Left forelimb (tissue), 1 donor: ENCODE measurements at places on chromosomes 11 and 22.

DNA sequence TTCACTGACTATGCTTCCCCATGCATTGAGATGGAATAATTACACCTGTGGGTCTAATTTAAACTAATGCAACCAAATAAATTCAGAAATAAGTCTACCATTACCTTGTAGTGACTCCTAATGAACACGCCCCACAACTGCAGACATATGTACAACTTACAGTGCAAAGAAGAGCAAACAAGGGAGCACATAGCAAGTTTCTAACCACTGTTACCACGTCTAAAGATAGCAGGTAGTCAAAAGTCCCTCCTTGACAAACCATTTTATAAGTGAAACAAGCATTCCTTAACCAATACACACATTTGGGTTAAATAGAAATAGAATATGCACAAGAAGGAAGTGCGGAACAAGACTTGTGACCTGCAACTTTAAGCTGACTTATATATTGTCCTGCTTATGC lies 20.6 kb downstream of the PHF21A start:
- no peak for DNase-seq

DNA sequence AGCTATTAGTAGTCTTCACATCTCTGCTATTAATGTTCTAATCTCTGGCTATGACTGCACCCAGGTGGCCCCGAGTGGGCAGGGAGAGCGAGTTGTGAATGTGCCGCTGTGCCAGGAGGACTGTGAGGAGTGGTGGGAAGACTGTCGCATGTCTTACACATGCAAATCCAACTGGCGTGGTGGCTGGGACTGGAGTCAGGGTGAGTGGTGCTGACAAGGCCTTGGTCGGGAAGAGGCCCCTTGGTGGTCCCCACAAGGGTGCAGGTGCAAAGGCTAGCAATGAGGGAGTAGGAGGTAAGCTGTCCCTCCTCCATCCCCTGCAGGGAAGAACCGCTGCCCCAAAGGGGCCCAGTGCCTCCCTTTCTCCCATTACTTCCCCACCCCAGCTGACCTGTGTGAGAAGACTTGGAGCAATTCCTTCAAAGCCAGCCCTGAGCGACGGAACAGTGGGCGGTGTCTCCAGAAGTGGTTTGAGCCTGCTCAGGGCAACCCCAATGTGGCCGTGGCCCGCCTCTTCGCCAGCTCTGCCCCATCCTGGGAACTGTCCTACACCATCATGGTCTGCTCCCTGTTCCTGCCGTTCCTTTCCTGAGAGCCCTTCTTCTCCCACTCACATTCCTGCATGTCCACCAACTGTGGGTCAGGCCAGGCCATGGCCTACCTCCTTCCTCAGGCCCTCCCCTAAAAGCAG lies 2.9 kb downstream of the IZUMO1R start:
- DNase-seq = no peak

- DNase-seq = peak; percentile 99
These were observed at the start of gene PCF11 for GRCh38 chr11:83156996-83157593. Gene PCF11, plus strand, starts transcription at chr11:83157131. Its CDS starts 309 bp downstream, at chr11:83157440.

DNA sequence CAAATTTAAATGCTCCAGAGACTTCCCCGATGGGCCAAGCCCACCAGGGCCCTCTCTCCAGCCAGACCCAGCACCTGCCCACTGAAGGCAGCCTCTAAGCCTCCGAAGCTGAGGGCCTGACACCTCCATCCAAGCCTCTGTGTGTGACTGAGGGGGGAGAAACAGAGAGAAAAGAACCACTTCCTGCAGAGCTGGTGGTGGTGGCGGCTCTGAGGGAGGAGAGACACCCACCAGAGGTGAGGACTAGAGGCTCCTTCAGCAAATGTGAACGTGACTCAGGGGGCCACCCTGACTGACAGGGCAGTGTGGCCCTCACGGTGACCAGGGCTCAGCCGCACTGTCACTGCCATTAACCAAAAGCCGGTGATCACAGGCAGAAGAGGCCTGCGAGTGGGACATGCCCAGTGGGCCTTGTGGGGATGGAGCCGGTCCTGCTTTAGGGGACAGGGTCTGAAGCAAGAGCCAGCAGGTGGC lies 31.0 kb upstream of the CD5 start:
- no peak for DNase-seq

GRCh38 chr11:130535520-130535919 lies 87.1 kb downstream of the ADAMTS15 start:
- no peak for DNase-seq

GRCh38 chr22:21904250-21904789 lies 36.9 kb upstream of the MAPK1 start:
- DNase-seq = no peak

DNA sequence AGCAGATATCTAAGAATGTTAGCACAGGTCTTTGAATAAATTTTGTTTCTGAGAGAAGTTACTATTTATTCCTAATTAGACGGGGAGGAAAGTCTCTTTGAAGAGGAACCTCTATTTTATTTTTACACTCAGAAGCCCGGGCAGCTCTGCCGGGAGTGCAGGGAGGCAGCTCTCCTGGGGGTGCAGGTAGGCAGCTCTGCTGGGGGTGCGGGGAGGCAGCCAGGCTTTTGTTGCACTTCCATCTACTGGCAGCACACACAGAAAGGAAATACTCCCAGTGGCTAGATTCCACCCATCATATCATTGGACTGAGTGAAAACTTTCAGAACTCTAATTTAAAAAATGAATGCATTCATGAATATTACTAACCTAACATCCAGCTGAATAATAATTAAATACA lies 24.6 kb downstream of the OR10A6 start:
- no peak for DNase-seq
